Type B pancreatic cell (in vitro differentiated cells): ENCODE measurements at places on chromosomes 11 and 22. TPM values are rescaled to one million over a fixed set of nuclear protein-coding genes. Genes with fewer than 3 reads are reported as not detected.
A peak's percentile ranks its signal among the peaks of the same experiment; 100 is the strongest.

Gene PDXP
- total RNA-seq: 15.6 and 30.2 TPM in 2 replicates

Gene GGTLC3
- 0.40 TPM in 1 of 2 replicates, not detected in the other for total RNA-seq

GRCh38 chr11:97269527-97269926 lies 879.7 kb downstream of the JRKL start:
- no peaks in the 10 kb centered on the region for H3K4me1 ChIP-seq
- no peak overlapping the region for H3K27ac ChIP-seq
- H3K27me3 ChIP-seq: no peaks in the 10 kb centered on the region
- H3K4me3 ChIP-seq: no peak overlapping the region

Gene ADAMTS15
- 2.3 and 22.0 TPM in 2 replicates for total RNA-seq

Gene MMP1
- total RNA-seq: 6.5 and 14.3 TPM in 2 replicates

DNA sequence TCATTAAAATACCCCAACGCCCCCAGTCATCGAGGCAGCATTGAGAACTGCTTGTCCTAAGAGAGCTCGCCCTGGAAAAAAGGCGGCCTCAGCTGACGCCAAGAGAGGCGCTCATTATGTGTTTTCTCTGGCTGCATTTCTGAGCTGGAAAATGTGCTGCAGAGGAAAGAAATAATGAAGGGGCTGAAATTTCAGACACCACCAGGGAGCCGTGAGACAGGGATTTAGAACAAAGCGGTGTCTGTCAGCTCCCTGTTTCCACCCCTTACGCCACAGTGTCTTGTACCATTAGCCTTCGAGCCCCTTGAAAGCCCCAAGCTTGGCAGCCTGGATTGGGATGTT lies 14.4 kb downstream of the USH1C start:
- no peaks in the 10 kb centered on the region for H3K36me3 ChIP-seq
- H3K4me1 ChIP-seq: peaks cover 29% of the 10 kb centered on the region
- peaks cover 11% of the 10 kb centered on the region for H3K27me3 ChIP-seq
- no peak overlapping the region for H3K27ac ChIP-seq

DNA sequence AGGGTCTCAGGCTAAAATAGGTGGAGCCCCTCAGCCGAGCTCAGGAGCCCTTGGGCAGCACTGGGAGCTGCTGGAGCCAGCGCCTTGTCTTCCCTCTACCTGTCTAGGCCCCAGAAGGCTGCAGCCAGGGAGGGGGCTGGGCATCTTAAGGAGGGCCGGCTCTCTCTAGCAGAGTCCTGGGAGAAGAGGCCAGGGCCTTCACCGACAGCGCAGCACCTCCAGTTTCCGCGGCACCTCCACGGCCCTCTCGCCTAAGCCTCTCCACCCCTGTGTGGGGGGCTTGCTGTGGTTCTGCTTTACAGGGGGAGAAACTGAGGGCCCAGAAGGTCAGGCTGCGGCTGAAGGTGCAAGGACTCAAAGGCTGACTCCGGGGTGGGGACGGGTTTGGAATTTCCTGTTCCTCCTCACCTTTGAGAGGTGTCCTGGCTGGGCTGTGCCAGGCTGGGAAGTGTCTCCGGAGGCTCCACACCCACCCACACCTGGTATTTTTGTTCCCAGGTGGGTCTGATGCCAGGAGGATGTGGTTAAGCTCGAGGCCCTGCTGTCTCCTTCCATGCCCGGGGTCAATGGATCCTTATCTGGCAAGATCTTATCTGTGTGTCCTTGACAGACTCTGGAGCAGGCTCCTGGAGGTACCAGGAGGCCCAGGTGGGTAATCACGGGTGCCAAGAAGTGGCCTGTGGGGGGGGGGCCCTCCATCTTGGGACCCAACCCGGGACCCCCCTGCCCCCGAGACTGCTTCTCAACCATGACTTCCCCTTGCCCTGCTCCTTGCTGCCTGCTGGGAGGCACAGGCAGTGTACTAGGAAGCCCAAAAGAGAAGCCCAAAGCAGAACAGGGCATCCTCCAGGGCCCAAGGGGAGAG lies 95.3 kb upstream of the FGF3 start:
- no peak overlapping the region for H3K27ac ChIP-seq
- H3K4me3 ChIP-seq: no peak overlapping the region
- peaks cover 6% of the 10 kb centered on the region for H3K4me1 ChIP-seq
- H3K27me3 ChIP-seq: peaks cover 24% of the 10 kb centered on the region

GRCh38 chr11:130431331-130431773 lies 2.9 kb upstream of the ADAMTS8 start:
- H3K27me3 ChIP-seq: peaks cover 42% of the 10 kb centered on the region
- peak overlapping the region; percentile 61 for H3K4me3 ChIP-seq
- DNase-seq: no peak
- peaks cover 13% of the 10 kb centered on the region for H3K4me1 ChIP-seq
- no peak overlapping the region for H3K27ac ChIP-seq

GRCh38 chr22:21666786-21667185 lies 974 bp downstream of the PPIL2 start:
- H3K27ac ChIP-seq: peak overlapping the region; percentile 99
- H3K27me3 ChIP-seq: no peaks in the 10 kb centered on the region
- H3K4me1 ChIP-seq: peaks cover 12% of the 10 kb centered on the region

DNA sequence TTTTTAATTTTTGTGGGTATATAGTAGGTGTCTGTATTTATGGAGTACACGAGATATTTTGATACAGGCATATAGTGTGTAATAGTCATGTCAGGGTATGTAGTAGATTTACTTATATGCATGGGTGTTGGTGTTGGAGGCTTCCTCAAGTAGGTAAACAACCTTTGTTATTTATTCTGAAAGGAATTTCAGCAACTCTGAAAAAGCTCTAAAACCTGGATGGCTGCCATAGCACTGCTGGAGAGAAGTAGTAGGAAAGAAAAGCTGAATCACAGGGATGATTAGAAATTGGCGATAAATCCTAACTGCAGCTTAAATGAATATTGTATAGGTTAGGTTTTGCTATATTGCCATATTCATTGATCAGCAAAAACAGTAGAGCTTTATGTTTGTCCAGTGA lies 44.4 kb upstream of the ST14 start:
- H3K4me1 ChIP-seq: peaks cover 15% of the 10 kb centered on the region
- no peak overlapping the region for H3K27ac ChIP-seq
- no peaks in the 10 kb centered on the region for H3K27me3 ChIP-seq
- DNase-seq: no peak
- H3K36me3 ChIP-seq: peaks cover 30% of the 10 kb centered on the region

GRCh38 chr22:23790819-23791737 lies 4.3 kb downstream of the SMARCB1 start:
- H3K27ac ChIP-seq: peak overlapping the region; percentile 31
- peaks cover 20% of the 10 kb centered on the region for H3K36me3 ChIP-seq
- peak overlapping the region; percentile 70 for H3K4me3 ChIP-seq
- peaks cover 49% of the 10 kb centered on the region for H3K4me1 ChIP-seq
- no peaks in the 10 kb centered on the region for H3K27me3 ChIP-seq
- DNase-seq: no peak

DNA sequence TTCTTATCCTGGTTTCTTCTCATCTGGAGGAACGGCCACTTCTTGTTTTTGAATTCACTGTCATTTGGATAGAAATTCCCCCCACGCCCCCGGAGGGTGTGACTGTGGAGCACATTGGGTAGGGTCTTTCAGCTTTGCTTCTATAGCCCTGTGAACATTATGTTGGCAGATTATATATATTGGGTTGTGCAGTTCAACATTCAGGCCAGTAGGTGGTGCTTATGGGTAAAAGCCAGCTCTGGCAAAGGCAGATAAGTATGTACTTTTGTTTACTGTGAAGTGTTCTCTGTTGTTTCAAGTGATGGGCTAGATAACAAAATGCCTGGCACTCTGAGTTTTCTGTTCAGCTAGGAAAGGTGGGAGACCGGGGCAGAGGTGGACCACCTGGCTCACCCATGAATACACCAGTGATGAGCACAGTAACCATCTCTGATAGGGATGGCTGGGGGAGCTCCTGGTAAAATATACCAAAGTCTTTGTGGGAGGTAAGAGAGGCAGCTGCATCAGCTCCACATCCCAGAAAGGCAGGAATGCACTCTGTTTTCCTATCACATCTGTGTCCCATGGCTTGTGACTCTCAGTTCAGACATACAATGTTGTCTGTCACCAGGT lies 1348.2 kb upstream of the RAG2 start:
- peak overlapping the region; percentile 11 for H3K27ac ChIP-seq
- H3K36me3 ChIP-seq: peaks cover 9% of the 10 kb centered on the region
- no peak for DNase-seq
- no peak overlapping the region for H3K4me3 ChIP-seq
- H3K27me3 ChIP-seq: no peaks in the 10 kb centered on the region
- no peaks in the 10 kb centered on the region for H3K4me1 ChIP-seq

DNA sequence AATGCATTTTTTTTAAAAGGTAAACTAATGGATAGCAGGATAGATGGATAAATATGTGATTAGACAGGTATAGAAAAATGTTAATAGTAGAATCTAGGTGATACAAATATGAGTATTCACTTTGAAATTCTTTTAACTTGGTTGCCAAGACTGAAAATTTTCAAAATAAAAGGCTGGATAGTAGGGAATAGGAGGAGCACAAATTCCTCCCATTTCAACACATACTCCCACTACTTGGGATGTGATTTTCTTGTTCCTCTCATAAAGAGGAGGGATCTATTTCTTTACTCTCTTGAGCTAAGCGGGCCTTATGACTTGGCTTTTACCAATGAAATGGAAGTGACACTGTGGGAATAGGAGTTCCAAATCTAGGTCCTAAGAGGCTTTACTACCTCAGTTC lies 35.9 kb downstream of the PIK3C2A start:
- no peak overlapping the region for H3K27ac ChIP-seq
- H3K27me3 ChIP-seq: no peaks in the 10 kb centered on the region
- peaks cover 26% of the 10 kb centered on the region for H3K36me3 ChIP-seq
- peaks cover 9% of the 10 kb centered on the region for H3K4me1 ChIP-seq

- no peaks in the 10 kb centered on the region for H3K36me3 ChIP-seq
- no peak overlapping the region for H3K27ac ChIP-seq
- H3K27me3 ChIP-seq: no peaks in the 10 kb centered on the region
- peaks cover 27% of the 10 kb centered on the region for H3K4me1 ChIP-seq
These were observed 70.1 kb downstream of the MICAL2 start for GRCh38 chr11:12180257-12181205.

- DNase-seq: no peak
- H3K27ac ChIP-seq: no peak overlapping the region
- no peaks in the 10 kb centered on the region for H3K36me3 ChIP-seq
These were observed 261.4 kb upstream of the ISX start for GRCh38 chr22:34804604-34805003.

Gene CHEK2
- total RNA-seq: 18.8 and 34.1 TPM in 2 replicates

GRCh38 chr11:120709808-120710207 lies 198.3 kb downstream of the GRIK4 start:
- no peak for DNase-seq
- H3K27ac ChIP-seq: peak overlapping the region; percentile 30

Gene HORMAD2
- 0.43 TPM in 1 of 2 replicates, not detected in the other for total RNA-seq

- no peaks in the 10 kb centered on the region for H3K36me3 ChIP-seq
- no peak overlapping the region for H3K27ac ChIP-seq
- DNase-seq: no peak
- H3K4me3 ChIP-seq: no peak overlapping the region
These were observed 36.8 kb upstream of the GRIA4 start for GRCh38 chr11:105573091-105573490.

- H3K27me3 ChIP-seq: no peaks in the 10 kb centered on the region
- H3K27ac ChIP-seq: no peak overlapping the region
- DNase-seq: no peak
- H3K4me3 ChIP-seq: no peak overlapping the region
These were observed 23.5 kb downstream of the CFAP300 start for GRCh38 chr11:102070766-102071165.

DNA sequence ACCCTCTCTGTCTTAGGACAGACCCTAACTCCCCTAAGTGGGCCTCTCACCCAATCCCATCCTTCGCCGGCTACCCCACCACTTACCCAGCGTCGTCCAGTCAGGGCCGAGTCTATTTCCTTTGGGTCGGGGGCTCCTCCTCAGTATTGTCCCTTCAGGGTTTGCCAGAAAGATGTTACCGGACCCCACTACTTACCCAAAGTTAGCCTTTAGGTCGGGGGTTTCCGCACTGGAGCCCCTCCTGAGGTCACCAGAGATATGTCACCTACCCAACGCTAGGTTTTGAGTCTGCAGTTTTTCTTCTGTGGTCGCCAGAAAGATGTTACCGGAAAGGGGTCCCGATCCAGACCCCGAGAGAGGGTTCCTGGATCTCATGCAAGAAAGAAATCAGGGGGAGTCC lies 17.9 kb upstream of the B4GALNT4 start:
- H3K4me3 ChIP-seq: no peak overlapping the region
- H3K36me3 ChIP-seq: no peaks in the 10 kb centered on the region
- H3K27ac ChIP-seq: no peak overlapping the region
- no peak for DNase-seq
- peaks cover 28% of the 10 kb centered on the region for H3K4me1 ChIP-seq
- H3K27me3 ChIP-seq: peaks cover 3% of the 10 kb centered on the region

Gene SERPIND1
- total RNA-seq: 5.6 and 7.1 TPM in 2 replicates

GRCh38 chr11:12122083-12122482 lies 11.7 kb downstream of the MICAL2 start:
- DNase-seq: no peak
- no peaks in the 10 kb centered on the region for H3K36me3 ChIP-seq
- H3K4me3 ChIP-seq: no peak overlapping the region
- H3K27me3 ChIP-seq: peaks cover 8% of the 10 kb centered on the region
- peaks cover 26% of the 10 kb centered on the region for H3K4me1 ChIP-seq

GRCh38 chr22:41215409-41215808 lies 10.3 kb downstream of the L3MBTL2 start:
- no peaks in the 10 kb centered on the region for H3K27me3 ChIP-seq
- H3K4me3 ChIP-seq: no peak overlapping the region
- peaks cover 35% of the 10 kb centered on the region for H3K36me3 ChIP-seq
- no peak overlapping the region for H3K27ac ChIP-seq

GRCh38 chr11:69241075-69241740 lies 52.7 kb upstream of the MYEOV start:
- H3K27me3 ChIP-seq: peaks cover 15% of the 10 kb centered on the region
- no peak overlapping the region for H3K4me3 ChIP-seq
- H3K36me3 ChIP-seq: no peaks in the 10 kb centered on the region
- DNase-seq: peak; percentile 43
- H3K27ac ChIP-seq: no peak overlapping the region
- peaks cover 9% of the 10 kb centered on the region for H3K4me1 ChIP-seq

Gene APOBEC3B
- 6.7 and 7.1 TPM in 2 replicates for total RNA-seq

Gene MS4A7
- total RNA-seq: not detected in 2 replicates

DNA sequence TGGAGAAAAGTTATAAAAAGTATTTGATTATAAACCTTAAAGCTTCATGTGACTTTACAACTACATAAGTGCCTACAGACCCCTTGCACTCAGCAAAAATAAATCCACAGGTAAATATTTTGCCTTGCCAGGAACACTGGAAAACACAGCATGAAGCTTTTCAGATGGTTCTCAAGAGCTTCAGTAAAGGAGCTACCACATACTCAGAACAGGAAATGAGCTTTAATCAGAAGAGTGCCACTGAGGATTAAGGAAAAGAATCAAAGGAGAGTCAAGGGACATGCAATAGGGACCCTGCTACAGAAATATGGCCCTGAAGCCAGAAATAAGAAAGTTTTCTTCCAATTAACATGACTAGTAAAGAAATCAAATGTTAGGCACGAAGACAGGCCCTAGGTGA lies 1.2 kb downstream of the CASP1 start:
- no peak overlapping the region for H3K4me3 ChIP-seq
- no peak overlapping the region for H3K27ac ChIP-seq
- no peaks in the 10 kb centered on the region for H3K27me3 ChIP-seq

GRCh38 chr11:6695377-6695776 lies 12.2 kb upstream of the MRPL17 start:
- H3K36me3 ChIP-seq: no peaks in the 10 kb centered on the region
- DNase-seq: no peak
- H3K27ac ChIP-seq: no peak overlapping the region
- no peak overlapping the region for H3K4me3 ChIP-seq
- no peaks in the 10 kb centered on the region for H3K27me3 ChIP-seq
- H3K4me1 ChIP-seq: no peaks in the 10 kb centered on the region
